ENCODE measurements at places on chromosomes 3 and 15.

GRCh38 chr15:69161878-69162213 lies 1.4 kb downstream of the GLCE start:
- no peak for DNase-seq

DNA sequence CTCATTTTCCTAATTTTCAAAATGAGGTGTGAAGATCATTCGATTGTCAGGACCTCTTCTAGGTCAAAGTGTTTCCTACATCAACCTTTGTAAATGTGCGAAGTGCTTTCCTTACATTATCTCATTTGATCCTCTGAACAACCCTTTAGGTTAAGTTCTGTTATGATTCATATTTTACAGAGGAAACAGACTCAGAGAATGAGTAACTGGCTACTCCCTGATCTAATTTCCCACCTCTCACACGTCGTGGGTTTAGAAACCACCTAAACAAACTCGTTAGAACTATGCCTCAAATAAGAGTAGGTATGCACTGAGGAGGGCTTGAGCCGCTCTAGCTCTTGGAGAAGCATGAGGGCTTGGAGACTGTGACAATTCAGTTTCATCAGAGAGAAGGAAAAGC lies 148.6 kb downstream of the CD47 start:
- DNase-seq = no peak

DNA sequence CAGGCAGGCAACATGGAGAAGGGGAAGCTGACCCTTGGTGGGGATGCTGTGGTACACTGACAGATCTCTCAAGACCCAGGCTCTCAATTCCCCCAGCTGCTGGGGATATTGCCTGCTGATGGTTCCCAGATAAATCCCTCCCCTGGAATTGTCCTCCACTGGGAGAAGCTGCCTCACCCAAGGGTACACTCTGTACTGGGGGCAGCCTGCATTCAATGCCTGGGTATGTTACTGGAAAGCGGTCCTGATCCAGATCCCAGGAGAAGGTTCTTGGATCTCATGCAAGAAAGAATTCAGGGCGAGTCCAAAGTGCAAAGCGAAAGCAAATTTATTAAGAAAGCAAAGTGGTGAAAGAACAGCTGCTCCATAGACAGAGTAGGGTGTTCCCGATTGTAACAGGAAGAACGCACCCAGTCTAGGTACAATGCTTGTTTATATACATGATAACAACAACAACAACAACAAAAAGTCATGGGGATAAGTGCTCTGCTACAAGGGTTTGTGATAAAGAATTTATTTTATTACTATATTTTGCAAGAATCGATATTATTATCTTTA lies 591.5 kb upstream of the ADAMTS9 start:
- no peak for DNase-seq

DNA sequence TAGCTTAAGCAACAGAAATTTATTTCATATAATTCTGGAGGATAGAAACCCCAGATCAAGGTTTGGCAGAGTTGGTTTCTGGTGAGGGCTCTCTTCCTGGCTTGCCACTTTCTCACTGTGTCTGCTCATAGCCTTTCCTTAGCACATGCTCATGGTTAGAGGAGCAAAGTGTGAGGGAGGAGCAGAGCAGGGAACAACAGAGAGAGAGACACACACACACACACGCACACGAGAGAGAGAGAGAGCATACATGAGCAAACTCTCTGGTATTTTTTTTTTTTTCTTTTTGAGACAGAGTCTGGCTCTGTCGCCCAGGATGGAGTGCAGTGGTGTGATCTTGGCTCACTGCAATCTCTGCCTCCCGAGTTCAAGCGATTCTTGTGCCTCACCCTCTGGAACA lies 36.8 kb upstream of the ZDHHC23 start:
- no peak for DNase-seq

DNA sequence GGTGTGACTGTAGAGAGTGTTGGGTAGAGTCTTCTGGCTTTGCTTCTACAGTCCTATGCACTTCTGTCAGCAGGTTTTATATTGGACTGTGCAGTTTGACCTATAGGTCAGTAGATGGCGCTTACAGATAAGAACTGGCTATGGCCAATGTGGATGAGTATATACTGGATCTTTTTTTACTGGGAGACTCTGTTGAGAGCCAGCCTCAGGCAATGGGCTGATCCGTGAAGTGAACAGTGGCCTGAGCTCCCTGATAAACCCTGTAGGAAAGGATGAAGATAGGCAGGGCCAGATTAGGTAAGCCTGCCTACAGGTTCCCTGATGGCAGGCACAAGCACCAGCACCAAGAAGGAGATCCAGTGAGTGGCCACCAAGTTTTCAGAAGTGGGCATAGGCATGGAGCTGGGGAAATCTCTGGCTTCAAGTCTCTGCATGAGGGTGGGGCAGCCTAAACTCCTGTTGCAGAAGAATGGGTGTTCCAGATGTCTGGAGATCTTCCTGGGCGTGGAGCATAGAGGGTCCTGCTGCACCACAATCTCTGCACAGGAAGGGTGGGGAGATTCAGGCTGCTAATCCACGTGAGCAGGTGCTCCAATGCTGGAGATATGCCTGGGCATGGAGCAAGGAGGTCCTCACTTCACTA lies 326.0 kb upstream of the SGO1 start:
- DNase-seq = peak; percentile 19

GRCh38 chr3:41503998-41504623 lies 304.8 kb downstream of the CTNNB1 start:
- DNase-seq = no peak

GRCh38 chr3:10839167-10839566 lies 23.1 kb downstream of the SLC6A11 start:
- DNase-seq = no peak

- no peak for DNase-seq
Measured at GRCh38 chr3:170040418-170040817, 2.6 kb downstream of the GPR160 start.

Data from inflammatory macrophage (primary cell).